GM12865 (cell line): ENCODE measurements at places on chromosomes 7 and 10.

GRCh38 chr10:12921163-12921562, 80.3 kb downstream of the CCDC3 start:
- no peak for DNase-seq

GRCh38 chr10:96448558-96448957, 65.2 kb downstream of the TLL2 start:
- no peak for DNase-seq

DNA sequence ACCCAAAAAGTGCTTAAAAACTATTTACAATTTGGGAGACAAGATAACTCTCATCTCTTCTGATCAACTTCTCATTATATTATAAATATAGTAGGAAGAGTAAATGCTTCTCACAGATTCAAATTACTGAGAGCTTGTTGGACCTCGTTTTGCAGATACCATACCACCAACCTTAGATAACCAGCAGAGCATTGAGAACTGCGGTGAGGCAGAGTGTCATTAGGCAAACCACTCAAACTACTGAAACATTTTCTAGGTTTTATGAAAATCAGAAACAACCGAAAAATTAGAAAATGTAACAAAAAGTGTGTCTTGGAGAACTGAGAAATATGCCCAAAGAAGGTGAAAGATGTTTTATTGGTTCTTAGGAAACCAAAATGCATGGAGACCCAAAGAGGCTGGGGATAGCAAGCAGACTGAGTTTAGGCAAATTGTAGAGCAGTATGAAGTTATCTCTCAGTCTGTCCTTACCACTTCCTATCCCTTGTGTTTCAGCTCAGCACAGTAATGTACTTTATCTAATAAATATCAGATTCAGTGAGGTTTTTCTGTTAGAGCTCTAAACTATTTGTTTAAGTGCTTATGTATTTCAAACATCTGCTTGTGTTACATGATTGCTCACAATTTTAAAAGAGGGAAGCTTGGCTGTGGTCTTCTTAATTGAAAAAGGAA, 77.9 kb downstream of the HECTD2 start:
- DNase-seq: no peak

DNA sequence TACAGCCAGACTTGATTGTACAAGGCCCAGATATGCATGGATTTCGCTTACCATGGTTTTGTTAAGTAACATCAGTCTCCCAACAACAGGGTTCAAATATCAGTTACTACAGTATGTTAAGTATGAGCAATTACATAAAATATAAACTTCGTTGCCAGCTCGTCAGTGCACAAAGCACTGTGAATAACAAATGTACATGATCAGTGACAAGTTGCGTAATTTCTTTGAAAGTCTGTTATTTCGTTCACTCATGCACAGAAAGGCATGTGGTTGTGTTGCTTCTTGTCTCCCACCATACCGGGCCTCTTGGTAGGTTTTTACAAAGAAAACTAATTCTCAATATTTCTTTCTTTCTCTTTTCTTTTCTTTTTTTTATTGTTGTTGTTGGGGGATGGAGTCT, 12.5 kb upstream of the ZNF487 start:
- no peak for DNase-seq

DNA sequence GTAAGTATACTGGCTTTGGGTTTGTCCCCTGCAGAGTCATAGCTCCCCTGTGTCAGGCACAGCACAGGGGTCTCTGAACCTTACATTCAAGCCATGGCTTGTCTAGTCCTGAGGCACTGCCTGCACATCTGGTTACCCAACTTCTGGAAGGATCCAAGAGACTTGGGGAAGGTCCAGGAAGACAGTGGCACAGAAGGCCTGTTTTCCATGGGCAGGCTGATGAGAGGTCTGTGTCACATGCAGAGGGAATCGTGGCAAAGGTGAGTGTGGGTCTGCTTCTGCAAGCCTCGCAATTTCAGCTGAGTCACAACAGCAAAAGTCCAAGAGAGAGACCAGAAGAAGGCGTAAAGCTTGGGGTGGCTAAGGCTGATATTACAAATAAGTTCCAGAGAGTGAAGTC, 28.4 kb upstream of the BMPR1A start:
- DNase-seq: no peak

DNA sequence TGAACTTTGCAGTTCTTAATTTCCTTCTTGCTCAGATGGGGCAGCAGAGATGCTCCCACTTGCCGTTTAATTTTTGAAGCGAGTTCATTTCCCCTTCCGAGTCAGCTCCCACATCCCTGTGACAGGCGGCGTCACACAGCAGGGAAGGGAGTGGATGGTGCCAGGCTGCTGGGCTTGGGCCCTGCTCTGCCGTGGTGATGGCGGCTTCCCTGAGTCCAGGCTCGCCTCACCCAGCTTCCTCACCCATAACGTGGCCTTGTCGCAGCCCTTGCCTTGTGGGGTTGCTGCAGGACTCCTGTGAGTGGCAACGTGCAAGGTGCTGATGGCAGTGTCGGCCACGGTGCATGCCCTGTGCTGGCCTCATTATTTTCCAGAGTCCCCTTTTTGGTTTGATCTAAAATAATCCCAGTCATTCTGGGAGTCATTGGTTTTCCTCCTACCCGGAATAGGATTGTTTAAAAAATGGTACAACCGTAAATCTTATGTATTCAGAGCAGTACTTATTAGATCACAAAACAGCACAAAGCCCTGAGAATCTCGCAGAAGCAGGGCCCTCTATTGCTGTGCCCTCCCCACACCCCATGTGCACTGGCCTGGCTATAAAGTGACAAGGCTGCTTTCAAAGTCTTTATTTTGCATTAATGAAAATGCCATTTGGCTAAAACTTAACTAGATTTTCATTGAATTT, 260.1 kb downstream of the WDR37 start:
- no peak for DNase-seq

GRCh38 chr7:64035388-64035787, 9.8 kb upstream of the ZNF727 start:
- no peak for DNase-seq

DNA sequence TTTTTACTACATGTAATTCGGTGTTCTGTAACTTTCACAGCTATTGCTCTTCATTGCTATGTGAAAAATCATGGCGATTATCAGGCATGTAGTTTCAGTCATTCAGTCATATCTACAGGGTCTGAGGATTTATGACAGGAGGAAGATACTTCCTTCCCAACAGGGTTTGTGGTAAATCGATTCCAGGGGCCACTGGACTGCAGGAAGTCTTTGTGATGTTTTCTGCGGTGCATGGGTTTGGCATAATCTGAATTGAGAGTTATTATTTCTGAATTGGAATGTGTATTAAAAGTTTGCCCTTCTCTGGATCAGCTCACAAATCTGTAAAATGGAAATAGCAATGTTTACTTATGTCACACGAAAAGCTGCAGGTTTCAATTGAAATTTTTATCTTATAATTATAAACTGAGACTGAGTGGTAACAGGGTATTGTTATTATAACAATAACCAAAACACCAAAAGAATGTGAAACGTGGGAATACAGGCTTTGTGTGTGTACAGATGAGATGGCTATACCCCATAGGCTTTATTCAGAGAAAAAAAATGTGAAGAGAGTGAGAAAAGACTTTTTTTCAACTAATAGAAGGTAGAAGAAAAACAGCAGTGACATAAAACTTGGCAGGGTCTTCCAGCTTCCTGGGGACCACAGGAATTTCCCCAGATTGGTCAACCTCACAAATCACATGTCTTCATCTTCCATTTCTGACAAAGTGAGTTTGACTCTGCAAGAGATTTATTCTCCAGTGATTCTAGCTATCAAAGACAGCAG, 307.7 kb upstream of the NFE2L3 start:
- DNase-seq: no peak

DNA sequence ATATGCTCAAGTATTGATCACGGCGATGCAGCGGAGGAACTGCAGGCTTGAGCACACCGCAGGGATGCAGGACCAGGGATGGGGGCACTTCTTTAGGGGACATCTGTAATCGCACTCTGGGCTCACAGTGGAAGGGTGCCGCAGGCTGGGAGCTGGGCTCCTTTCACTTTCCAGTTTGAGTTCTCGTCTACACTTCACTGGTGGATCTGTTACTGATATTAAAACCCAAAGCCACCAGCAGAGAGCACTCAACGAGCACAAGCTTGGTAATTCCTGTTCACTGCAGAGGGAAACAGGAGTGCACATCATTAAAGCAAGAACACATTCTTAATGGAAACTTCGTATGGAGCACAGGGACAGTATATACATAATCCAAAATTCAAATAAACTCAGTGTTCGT, 91.3 kb downstream of the PARD3 start:
- peak; percentile 30 for DNase-seq

GRCh38 chr10:122798704-122799231, 46.9 kb downstream of the CUZD1 start:
- DNase-seq: no peak

DNA sequence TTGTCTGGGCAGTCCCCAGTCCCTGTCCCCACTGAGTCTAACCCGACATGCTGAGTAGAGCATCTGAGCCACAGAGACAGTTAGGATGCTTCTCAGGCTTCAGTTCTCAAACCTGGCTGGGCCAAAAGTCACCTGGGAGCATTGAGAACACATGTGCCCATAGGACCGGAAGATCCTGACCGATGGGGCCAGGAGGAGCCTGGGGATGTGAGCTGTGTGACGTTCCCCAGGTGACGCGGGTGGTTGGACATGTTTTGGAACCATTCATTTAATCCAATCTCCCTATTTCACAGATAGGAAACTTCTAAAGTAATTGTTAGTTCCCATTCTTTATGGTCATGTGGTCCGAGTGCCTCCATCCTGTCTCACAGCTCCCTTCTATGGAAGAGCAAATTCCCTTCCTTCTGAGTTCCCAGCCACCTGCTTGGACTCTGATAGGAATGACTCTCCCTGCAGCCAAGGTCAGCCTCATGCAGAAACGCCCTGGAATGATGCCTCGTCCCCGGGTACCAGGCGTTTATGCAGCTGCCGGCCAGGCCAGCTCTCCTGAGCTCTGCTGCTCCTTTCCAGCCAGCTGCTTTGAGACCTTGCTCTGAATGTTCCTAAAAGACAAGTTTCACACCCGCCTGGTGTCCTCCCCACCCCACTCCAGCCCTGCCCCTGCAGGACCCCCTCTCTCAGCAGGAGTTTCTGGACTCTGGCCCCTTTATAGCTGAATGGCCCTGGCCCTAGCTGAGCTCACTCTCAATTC, 166.5 kb upstream of the RHEB start:
- no peak for DNase-seq
